ENCODE measurements at places on chromosomes 4 and X.

DNA sequence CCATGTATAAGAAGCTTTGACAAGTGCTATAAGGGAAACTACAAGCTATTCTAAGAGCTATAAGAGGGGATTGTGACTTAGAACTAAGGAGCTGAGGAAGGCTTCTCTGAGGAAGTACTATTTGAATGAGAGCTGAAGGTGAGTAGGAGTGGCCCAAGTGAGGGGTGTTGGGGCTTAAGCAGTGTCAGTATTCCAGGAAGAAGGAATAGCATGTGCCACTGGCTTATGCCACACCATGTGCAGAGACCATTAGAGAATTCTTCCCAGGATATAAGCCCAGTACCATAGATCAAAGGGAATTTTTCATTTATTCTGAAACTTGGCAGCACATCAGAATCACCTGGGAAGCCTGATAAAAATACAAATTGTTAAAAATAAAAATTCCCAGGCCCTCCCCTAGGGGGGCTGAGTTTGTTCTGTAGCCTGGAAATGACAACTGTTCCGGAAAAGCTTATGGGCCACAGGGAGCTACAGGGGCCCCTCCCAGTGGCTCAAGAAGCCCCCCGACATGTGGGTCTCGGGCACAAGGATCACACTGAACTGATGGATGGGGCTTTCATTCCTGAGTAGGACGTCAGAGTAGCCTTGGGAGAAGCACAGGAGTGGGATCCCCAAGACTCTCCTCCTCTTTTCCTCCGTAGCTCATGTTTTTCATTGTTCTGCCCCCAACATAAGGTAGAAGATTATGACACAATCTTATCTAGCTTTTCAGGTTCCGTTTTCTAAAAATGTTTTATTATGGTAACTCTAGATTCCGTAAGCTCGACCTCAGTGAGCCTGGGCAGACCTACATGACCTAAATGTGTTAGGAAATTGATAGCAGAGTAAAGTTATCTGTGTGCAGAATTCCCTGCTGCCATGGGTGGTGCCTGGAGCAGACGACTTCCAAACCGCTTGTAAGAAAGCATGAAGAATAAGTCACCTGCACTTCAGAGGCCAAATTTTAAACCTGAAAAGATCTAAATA, 119.3 kb downstream of the AFF1 start:
- DNase-seq: no peak

- DNase-seq: no peak
These were observed 111.3 kb downstream of the CEP135 start for GRCh38 chr4:56060036-56060435.

DNA sequence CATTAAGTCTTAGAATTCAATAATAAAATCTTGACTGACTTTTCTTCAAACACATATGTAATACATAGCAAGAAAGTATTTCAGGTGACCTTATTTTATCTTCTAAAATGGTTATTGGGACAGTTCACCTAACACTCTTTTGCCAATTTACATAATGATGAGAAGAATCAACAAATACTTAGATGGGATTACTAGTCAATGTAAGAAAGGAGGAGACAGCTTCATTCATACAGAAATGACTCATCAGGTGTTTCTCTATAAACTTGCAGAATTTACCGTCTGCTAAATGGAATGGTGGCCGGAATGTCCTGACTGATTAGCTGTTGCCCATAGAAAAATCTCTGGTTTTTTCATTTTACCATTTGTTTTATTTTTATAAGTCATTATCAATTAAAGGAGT, 115.0 kb upstream of the ETNPPL start:
- DNase-seq: peak; percentile 10

- no peak for DNase-seq
These were observed 21.4 kb downstream of the ZCCHC13 start for GRCh38 chrX:74325130-74326059.

DNA sequence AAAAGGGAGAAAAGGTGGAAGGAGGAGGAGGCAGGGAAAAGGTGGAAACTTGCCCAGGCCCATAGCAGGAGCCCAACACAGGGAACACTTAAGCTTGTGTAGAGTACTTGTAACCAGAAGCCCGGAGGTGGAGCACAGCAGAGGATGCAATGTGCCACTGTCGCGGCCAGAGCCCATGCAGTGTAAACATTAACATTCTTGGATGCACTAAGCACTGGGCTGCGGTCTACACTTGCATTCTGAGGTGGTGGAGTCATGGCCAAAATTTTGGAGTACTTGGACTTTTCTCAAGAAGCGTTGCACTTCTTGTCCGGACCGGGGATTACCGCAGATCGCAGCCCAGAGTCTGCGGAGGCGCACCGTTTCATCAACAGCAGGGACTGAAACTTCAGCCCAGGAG, 4.5 kb upstream of the RHOXF1 start:
- peak; percentile 16 for DNase-seq

DNA sequence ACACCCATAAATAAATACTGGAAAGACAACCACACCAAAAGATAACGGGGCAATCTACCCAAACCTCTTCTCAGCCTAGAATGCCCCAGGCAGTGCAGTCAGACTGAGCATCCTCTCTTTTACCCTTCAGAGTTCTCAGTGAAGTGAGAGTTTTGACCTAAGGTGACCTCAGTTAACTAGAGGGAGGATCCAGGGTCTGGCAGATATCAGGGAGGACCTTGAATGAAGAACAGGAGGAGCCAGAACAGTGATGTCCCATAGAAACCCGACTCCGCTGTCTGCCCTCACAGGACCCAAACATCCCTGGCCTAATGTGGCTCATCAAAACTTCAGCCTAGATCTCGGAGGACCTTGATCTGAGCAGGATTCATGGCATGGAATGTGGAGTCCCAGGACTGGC, at the start of gene MAGEB3:
TSS of gene MAGEB3 (plus strand) at position 263 of the 400 bp plus-strand sequence. CDS start 5,268 bp downstream, outside the sequence.
- DNase-seq: no peak

DNA sequence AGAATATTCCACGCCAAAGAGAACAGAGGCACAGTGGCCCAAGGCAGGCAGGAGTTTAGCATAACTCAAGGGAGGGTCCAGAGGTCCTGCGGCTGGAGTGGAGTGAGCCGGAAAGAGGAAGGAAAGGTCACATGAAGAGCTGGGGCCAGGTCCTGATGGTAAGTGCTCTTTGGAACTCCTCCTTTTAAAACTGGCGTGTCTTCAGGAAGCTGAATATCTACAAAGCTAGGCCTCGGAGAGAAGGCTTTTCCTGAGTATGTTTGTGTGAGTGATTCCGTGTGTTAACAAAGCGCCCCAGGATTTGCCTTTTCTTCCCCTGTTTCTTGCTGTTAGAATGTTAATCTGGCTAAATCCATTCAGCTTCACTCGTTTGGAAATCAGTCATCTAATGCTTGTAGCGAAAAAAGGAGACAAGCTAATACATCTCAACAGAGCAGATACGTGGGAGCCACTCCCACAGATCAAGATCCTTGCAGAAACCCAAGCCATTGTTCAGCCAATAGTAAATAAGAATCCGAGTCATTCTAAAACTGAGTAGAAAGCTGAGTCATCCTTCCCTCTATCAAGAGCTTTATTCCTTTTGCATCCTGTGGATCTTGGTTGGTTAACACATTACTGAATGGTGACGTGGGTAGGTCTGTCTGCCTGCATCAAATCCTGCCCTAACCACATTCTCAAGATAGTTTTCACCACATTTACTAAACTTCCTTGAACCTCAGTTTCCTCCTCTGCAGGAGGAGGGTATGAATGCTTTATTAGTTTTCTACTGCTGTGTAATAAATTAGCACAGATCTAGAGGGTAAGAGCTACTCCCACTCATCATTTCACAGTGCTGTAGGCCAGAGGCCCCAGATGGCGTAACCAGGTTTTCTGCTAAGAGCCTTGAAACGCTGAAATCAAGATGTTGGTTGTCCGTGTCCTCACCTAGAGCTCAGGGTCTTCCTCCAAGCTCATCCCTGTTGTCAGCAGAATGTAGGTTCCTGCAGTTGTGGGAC, 43.2 kb upstream of the RBM47 start:
- DNase-seq: peak; percentile 97

DNA sequence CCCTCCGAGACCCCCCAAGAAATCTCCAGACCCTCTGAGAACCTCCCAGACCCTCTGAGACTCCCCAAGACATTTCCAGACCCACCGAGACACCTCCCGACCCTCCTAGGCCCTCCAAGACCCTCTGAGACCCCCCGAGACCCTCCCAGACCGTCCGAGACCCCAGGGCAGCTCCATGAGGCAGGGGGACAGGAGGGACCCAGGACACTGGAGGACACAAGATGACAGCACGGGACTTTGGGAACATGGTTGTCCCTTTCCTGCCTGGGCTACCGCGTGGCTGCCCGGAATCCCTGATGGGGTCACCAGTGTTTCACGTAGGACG, 10.3 kb downstream of the CTBP1 start:
- DNase-seq: no peak

DNA sequence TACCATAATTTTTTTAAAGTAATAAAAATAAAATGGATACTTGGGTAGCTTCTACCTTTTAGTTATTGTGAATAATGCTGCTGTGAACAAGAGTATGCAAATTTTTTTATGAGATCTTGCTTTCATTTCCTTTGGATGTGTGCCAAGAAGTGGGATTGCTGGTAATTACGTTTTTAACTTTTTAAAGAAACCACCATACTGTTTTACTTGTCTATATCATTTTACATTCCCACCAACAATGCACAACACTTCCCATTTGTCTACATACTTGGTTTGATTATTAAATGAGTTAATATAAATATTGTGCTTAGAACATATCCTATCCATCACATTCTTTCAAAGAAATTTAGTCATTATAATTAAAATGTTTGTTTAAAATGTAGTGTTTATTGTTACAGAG, 3.9 kb upstream of the SULT1B1 start:
- DNase-seq: no peak

DNA sequence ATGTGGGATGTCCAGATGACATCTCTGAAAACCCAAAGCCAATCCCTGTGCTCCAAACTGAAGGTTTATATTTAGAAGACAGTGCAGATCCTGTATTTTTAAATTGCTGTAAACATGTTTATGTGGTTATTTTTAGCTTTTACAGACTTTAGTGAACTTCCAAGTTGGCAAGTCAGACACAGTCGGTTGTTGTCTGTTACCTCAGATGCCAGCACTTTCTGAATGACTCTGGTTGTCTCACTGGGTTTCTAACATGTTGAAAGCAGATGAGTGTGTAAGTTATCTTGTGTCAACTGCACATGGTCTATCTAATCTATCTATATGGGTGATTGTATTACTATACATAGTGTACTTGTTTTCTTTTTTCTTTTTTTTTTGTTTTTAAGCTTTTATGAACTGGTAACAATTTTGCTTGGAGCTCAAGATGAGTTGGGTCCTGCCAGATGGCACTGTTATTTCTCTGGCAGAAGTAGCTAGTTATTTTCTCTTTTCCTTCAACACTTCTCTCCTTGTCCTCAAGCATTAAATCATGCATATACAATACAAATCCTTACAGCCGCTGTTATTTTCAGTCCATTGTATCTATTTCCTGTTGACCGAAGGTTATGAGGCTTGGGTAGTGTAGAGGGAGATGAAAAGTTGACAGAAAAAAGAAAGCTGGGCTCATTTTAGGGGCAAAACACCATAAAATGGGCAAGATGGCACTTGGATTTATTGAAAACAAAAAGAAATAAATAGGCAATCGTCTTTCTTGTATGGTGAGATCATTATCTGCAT, 66.3 kb downstream of the GAB1 start:
- DNase-seq: no peak

DNA sequence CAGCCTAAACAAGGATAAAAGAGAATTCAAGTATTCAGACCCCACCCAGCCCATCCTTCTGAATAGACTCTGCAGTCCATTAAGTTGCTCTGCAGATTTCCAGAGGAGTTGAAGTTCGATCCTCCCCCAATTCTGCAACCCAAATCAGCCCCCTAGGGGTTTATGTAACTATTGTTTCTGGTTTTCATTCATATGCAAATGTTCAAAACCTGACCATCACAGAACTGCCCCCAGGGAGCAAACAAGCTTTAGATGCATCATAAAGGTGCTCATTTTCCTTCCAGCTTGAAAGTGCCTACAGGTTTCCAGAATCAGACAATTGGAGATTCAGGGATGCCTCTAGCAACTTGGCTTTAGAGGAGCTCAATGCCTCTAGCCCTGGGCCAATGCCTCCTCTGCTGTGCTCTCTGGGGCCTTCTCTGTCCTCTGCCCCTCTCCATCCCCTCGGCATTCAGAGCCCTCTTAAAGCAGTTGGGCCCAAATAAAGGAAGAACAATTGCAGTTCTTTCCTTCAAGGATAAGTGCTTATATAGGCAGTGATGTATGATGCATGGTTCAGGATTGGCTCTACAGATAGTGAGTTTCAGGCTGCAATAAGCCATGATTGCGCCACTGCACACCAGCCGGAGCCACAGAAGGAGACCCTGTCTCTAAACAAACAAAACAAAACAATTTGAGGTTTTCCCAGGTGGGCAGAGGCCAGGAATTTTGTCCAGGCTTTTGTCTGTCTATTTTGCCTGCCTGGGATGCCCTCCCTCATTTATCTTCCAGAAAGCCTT, 23.5 kb upstream of the SPINK2 start:
- no peak for DNase-seq

DNA sequence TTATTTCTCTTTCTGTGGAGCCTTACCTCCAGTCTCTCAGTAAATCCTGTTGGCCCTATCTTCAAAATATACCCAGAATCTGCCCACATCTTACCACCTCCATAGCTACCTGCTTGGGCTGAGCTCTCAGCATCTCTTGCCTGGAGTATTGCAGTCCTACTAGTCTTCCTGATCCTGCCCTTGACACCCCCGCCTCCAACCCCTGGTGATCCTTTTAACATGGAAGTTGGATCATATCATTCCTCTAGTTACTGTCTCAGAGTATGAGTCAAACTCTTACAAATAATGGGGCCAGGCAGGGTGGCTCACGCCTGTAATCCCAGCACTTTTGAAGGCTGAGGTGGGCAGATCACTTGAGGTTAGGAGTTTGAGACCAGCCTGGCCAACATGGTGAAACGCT, 43.1 kb upstream of the SETD7 start:
- DNase-seq: peak; percentile 28

DNA sequence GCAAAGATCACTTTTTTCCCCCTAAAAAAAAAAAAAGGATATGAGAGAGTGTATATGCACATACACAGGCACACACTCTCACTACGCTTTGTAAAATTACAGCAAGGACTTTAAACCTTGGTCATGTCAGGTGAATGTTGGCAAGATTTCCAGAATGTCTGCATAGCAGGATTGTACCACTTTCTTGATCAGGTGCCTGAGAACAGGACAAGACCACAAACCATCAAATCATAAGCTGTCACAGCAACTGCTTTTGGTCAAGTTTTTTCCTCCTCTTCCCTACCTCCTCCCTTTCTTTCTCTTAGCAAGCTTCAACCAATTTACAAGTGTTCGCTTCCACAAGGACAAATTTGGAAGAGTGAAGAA, 15.3 kb downstream of the PPARGC1A start:
- no peak for DNase-seq

GRCh38 chr4:25089051-25089763, 58.5 kb upstream of the LGI2 start:
- no peak for DNase-seq
